ENCODE measurements at places on chromosomes 3 and 15.

- no peak for DNase-seq
Measured at GRCh38 chr3:185646382-185647133, 60.5 kb downstream of the SENP2 start.

- no peak for DNase-seq
Measured at GRCh38 chr3:38397320-38397719, 50.7 kb downstream of the XYLB start.

DNA sequence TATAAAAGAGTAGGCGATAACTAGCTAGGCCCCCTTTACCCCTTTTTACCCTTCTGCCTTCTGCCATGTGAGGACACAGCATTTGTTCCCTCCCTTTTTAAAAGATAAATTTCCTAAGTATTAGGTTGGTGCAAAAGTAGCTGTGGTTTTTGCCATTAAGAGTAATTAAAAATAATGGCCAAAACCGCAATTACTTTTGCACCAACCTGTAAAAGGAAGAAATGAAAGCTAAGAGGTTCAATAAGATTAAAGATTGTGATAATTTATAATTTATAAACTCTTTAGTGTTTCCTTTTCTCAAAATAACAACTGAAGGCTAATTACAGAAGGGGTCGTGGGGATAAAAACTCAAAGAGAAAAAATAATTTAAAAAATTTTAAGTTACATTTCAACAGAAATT lies 283.5 kb upstream of the PDZRN3 start:
- DNase-seq: no peak

DNA sequence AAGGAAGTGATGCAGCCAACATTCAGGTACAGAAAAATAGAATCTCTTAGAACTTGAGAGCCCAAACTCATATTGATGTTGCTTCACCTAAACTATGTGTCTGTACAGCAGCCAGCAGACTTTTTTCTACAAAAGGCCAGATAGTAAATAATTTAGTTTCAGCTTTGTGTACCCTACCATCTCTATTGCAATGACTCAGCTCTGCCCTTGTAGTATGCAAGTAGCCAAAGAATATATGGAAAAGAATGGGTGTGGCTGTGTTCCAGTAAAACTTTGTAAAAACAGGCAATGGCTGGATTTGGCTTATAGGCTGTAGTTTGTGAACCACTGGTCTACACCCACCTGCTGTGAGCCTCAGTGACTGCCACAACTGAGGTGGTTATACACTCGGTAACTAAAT lies 392.5 kb upstream of the RARB start:
- no peak for DNase-seq

DNA sequence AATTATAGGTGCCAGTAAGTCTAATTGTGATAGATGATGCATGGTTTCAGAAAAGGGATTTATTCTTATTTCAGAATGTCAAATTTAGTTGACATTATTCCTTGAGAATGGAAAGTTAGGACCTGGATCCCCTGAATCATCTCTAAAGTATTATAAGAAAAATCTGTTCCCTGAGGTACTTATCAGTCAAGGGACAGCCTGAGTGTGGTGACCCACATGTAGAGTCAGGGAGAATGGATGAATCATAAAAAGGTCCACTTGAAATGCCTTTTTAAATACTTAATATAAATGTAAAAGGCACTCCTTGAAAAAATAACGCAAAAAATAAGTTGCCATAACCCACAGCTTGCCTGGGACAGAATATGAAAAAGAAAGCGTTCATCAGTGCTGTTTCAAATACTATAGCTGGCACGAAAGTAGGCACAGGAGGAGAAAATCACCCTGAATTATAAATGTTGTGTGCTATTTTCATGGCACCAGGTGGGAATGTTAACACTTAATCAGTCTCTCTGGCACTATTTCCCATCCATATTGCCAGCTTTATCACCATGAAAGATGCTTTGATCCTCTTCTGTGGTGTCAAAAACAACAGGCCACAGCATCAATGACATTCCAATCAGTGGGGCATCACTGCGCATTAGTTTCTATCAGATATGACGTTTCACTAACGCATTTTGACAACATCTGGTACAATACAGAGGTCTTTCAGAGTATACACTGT lies 208.5 kb downstream of the EPHA3 start:
- DNase-seq: no peak

DNA sequence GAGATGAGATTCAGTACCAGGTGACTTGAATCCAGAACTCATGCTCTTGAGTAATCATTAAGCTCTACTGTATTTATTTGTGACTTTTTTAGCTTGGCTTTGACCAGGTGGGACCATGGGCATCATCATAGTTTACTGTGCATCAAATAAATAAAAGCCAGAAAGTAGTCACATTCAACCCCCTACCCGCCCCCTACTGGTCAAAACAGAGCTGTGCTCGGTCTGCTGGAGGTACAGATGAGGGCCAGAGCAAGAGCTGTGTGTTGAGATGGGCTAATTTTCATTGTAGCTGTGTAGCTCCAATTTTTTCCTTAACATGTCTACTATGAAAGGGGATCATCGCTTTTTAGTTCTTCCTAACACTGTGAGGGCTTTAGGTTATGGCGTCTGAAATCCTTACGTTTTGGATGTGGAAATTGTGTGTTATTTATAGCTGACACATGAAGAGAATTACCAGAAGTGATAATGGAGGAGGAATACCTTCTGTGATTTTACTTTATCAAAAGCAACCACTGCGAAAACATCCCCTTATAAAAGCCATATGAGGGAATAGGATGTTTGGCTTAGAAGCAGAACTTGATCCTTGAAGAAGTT lies 375.1 kb downstream of the PTPRG start:
- DNase-seq: no peak
